ENCODE measurements at places on chromosomes 11 and 22.

DNA sequence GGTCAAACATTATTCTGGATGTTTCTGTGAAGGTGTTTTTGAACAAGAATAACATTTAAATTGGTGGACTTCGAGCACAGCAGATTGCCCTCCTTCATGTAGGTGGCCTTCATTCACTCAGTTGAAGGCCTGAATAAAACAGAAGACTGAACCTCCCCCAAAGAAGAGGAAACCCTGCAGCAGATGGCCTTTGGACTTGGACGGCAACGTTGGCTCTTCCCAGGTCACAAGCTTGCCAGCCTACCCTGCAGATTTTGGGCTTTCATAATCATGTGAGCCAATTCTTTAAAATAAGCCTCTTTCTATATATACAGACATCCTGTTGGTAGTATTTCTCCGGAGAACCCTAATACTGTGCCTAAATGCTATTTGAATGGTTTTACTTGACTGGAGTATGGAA lies 432.2 kb upstream of the NARS2 start:
- no peak for DNase-seq

DNA sequence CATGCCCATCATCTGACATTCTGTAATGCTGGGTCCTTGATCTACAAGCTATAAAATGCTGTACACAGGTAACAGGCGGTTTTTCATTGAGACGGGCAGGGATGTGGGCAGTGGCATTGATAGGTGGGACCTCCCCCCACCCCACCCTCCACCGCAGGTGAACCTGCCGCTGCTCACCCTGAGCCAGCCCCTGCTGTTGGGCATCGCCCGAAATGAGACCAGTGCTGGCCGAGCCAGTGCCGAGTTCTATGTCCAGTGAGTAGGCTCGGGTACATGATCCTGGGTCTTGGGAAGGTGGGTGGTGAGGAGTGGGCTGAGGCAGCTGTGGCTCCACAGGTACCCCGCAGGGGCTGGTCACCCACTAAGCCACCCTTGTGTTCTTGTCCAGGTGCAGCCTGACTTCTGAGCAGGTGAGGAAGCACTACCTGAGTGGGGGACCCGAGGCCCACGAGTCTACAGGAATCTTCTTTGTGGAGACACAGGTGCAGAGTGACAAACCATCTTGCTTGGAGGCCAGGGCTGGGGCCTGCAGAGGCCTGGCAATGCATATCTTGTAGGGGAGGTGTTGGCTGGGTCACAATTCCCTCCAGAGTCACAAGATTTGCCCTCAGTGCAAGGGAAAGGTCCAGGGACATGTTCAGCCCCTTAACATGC lies 1.1 kb upstream of the DNAJC4 start:
- no peak for DNase-seq

- DNase-seq: no peak
Observed at GRCh38 chr11:134120921-134121526, 52.2 kb downstream of the JAM3 start.

DNA sequence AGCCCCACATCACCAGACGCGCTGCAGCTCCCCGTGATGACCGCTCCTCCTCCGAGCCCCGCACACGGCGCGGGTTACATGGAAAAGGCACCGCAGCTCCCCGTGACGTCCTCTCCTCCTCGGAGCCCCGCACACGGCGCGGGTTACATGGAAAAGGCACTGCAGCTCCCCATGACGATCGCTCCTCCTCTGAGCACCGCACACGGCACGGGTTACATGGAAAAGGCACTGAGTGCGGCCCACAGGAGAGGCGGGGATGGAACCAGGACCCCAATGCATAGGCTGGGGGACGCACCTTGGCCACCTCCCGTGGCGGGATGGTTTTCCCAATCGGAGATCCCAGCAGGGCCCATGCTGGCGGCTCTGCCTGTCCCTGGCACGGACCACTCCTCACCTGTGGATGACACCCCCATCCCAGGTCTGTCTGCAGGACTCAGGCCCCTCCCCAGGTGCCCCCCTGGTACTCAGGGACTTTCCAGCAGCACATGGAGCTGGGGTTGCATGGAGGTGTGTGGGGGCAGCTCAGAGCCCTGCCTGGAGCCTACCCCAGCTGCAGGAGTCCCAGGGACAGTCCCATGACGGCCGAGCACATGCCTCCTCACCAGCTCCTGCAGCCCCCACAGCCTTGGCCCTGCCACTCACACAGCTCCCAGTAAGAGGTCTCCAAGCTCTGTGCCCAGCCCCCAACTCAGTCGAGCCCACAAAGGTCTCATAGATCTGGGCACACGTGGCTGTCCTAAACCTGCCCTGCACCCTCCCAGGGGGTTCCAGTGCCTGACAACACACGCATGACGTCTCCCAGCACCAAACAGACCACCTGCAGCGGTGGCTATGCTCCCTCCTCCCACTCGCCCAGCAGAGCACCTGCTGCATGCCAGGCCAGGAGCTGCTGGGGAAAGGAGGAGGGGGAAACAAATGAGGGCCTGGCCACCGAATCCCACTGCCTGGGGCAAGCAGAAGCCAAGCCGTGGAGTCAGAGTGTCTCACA lies 166.6 kb downstream of the BRD1 start:
- DNase-seq: no peak

DNA sequence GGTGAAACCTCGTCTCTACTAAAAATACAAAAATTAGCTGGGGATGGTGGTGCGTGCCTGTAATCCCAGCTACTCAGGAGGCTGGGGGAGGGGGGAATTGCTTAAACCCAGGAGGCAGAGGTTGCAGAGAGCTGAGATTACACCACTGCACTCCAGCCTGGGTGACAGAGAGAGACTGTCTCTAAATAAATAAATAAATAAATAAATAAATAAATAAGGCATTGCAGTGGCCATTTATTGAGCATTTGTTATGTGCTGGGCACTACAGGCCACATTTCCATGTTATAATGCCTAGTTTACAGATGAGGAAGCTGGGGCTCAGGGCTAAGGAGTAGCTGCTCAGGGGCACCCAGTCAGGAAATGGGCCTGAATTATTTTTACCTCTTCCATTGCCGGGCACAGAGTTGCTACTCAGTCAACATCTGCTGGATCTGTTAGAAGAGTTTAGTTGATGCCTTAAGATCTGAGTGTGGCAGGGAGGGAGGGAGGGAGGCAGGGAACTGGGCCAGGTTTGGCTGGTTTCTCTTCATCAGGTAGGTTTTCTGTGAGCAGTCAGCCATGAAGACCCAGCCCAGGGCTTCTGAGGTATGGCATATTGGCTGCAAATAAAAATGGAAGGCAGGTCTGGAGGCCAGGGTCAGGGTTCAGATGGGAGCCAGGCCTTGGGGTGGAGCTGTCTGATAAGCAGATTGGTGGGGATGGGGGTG lies 5.6 kb downstream of the PVALB start:
- peak; percentile 88 for DNase-seq

- DNase-seq: no peak
Observed at GRCh38 chr11:69807106-69807815, 12.0 kb downstream of the FGF3 start.

GRCh38 chr11:111378861-111379601 lies at the start of gene POU2AF1:
POU2AF1 (minus strand) TSS chr11:111379275; CDS start chr11:111379177, 98 bp downstream.
- peak; percentile 93 for DNase-seq

DNA sequence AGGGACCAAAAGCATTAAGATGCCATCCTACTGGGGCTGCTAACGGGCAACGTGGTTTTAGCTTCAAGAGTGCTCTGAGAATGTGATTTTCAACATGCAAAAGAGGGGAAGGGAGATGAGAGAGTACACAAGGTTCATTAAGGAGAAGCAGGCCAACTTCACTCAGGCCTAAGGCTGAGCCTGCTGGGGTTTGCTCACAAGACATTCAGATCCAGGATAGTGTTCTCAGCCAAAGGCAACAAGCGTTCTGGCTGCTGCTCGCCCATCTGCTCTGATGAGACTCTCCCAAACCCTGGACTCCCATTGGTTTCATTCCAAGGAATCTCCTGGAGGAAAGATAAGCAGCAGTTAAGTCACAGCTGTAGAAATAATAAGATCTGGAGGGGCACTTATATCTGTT lies 23.6 kb upstream of the UPB1 start:
- DNase-seq: peak; percentile 43

DNA sequence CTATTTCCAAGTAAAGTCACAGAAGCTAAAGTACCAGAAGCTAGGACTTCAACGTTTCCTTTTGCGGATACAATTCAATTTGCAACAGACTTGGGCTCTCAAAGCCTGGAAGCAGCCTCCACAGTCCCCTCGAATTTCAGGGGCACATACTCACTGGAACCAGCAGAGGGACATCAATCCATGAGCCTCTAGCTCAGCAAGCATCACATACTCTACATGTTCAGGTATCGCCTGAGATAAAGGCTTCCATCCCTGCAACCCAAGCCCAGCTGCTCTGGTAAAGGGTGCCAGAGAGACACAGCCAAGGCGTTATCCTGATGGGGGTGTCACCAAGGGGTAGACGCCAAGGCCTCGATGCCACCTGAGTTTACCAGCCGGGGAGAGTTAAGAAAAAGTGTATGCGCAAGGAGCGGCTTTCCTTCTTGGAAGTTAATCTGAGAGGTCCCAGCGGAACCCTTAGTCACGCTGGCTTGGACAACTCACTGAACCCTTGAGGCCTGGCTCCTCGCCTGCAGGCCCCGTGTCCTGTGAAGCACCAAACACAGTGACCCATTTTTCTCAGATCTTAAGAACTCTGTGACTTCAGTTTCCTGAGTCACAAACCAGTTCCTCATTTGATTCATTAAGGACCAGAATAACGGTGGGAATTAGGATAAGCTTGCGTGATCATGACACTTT lies 13.0 kb downstream of the LTO1 start:
- peak; percentile 96 for DNase-seq

- no peak for DNase-seq
Observed at GRCh38 chr11:133818302-133818701, 27.0 kb downstream of the SPATA19 start.

- no peak for DNase-seq
Observed at GRCh38 chr22:18070556-18071306, 7.1 kb upstream of the PEX26 start.

GRCh38 chr11:45104790-45105084 lies 41.7 kb upstream of the PRDM11 start:
- no peak for DNase-seq

- DNase-seq: no peak
Observed at GRCh38 chr22:47218671-47219070, 456.2 kb downstream of the TBC1D22A start.

GRCh38 chr11:23205156-23205871 lies 345.0 kb upstream of the CCDC179 start:
- no peak for DNase-seq

DNA sequence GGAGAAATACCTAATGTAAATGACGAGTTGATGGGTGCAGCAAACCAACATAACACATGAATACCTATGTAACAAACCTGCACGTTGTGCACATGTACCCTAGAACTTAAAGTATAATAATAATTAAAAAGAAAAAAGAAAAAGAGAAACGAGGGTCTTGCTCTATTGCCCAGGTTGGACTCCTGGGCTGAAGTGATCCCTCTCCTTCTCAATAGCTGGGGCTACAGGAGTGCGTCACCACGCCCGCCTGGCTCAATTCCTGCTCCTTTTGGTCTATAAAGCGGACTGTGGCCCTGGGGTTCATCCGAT lies 521 bp upstream of the PTS start:
- no peak for DNase-seq

DNA sequence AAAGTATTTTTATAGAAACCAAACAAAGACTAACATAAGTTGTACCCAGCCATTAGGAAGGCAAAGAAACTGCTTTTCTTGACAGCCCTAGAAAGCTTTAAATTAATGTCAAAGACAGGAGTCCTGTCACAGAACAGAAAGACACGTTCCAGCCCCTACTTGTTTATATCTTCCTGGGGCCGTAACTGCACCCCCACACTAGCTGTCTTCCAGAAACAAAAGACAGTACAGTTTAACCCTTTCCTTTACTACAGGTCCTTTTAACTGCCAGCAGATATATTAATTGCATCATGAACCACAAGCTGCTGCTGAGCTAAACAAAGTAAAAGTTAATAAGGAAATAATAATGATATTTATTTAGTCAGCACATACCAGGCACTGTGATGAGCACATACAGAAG lies 20.3 kb upstream of the CFAP300 start:
- no peak for DNase-seq

DNA sequence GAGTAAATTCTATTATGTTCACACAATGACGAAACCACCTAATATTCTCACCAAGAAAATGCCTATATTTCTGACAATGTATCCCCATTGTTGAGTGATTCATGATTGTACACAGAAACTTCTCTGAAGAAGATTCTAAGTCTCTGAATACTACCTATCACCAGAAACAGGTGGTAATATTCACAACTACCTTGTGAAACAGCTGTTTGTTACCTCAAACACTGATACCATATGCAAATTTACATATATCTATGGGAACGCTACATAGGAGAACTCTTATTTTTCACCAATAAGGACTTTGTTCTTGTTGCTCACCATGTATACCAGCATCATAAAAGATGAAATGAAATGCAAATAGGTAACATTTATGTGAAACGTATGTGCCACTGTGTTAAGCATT lies 59.3 kb downstream of the PDGFD start:
- no peak for DNase-seq

GRCh38 chr22:27879923-27880322 lies 39.1 kb downstream of the PITPNB start:
- DNase-seq: no peak

- peak; percentile 73 for DNase-seq
Observed at GRCh38 chr22:29040385-29041275, 21.0 kb downstream of the C22orf31 start.

GRCh38 chr11:45180848-45181192 lies 34.4 kb downstream of the PRDM11 start:
- peak; percentile 77 for DNase-seq

DNA sequence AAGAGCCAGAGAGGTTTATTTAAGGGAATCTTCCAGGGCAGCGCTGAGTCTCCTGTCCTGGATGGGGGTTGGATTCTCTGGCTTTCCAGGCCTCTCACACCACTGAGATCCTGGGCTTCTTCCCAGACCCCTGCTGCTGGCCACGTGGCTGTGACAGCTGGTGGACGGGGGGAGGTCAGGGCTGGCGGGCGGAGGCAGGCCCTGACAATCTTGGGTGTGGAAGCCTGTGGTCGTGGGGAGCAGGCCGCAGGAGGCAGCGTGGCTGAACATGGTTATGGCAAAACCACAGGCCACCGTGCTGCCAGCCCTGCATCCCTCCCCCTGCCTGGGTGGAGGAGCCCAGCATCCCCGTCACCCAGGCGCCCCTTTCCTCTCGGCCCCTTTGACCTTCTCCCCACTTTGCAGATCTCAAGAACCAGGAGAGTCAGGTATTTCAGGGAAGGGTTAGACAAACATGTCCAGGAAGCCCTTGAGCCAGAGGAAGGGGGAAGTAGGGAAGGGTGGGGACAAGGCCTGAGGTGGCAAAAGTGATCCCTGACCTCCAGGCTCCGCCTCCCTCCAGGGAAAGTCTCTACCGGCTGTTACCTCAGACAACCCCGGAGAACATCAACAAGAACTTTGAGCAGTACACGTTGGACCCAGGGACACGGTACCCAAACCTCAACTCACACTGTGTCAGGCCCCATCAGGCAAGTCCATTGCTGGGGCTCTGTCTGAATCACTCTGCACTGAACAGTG lies 111.8 kb downstream of the MICAL2 start:
- no peak for DNase-seq

GRCh38 chr11:87219266-87219665 lies 181.5 kb downstream of the TMEM135 start:
- DNase-seq: no peak

DNA sequence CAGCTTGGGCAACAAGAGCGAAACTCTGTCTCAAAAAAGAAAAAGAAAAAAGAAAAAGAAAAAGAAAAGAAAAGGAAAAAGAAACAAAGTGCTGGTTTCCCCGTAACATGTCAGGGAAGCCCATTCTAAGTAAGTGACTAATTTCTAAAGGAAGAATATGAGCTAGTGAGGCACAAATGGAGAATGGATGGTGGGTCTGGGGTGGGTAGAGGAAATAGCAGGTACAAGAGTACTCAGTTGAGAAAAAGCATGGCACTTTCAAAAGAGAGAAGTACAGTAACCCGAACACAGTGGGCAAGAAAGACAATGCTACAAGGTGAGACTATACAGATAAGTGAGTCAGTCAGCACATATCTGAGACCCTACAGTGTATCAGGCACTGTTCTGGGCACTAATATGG lies 4.5 kb downstream of the MAJIN start:
- DNase-seq: no peak

All from thyroid gland (tissue), 4 donors.